Motor neuron (in vitro differentiated cells): ENCODE measurements at places on chromosomes 2 and 18. TPM values are rescaled to one million over a fixed set of nuclear protein-coding genes. Genes with fewer than 3 reads are reported as not detected.

C2orf72 gene
- 20.7 and 23.8 TPM in 2 replicates for total RNA-seq

ABCG8 gene
- 0.58 and 1.7 TPM in 2 replicates for total RNA-seq

DNA sequence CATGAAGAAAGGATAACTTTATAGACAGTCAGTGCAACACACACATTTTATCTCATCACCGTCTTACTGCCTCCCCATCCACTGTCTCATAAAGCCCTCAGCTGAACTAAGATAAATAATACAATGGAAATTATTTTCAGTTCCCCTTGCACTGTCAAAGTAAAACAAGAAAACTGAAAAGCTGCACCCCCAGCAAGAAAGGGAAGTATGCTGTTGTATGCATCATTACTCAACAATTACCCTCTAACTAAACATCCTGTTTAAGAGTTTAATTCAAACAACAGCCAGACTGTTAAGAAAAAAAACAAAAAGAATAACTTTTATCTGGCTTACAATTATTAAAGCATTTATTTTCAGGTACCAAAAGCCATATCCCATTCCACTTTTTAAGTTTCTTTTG is 25.0 kb downstream of the MPPE1 start:
- ATAC-seq: no peak

CDK15 gene
- total RNA-seq: 0.05 TPM in 1 of 2 replicates, not detected in the other

FBXO15 gene
- total RNA-seq: 6.0 and 6.1 TPM in 2 replicates

- ATAC-seq: peak; percentile 58
Measured at GRCh38 chr2:29010946-29011345, 29.8 kb downstream of the TOGARAM2 start.

GRCh38 chr2:231575612-231576256 is 16.9 kb upstream of the TEX44 start:
- no peak for ATAC-seq

C2orf92 gene
- total RNA-seq: 4.2 and 5.4 TPM in 2 replicates

DNA sequence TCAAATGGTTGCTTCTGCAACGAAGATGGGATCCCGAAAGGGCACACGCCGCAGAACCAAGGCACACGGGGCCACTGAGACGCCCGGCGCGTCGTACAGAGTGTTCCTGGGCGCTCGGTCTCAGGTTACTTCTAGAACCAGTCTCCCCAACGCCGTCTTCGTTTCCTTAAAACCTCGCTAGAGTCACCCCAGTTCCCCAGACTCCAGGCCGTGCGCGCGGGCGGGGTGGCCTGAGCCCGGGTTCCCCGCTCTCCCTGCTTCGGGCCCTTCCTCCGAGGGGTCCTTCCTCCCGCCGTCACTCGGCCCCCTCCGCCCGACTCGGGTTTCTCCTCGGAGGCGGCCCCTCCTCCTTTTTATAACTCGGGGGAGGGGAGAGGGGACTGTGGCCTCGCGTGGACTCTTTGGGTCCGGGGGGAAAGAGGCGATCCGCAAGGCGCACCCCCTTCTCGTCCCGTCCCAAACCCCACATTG is 774 bp upstream of the FZD7 start:
- ATAC-seq: peak; percentile 5

- ATAC-seq: no peak
Measured at GRCh38 chr18:11512096-11513025, 97.0 kb upstream of the SLC35G4 start.

IDH1 gene
- 234 and 241 TPM in 2 replicates for total RNA-seq

GRCh38 chr2:229330952-229331351 is 59.9 kb upstream of the PID1 start:
- ATAC-seq: no peak

DNA sequence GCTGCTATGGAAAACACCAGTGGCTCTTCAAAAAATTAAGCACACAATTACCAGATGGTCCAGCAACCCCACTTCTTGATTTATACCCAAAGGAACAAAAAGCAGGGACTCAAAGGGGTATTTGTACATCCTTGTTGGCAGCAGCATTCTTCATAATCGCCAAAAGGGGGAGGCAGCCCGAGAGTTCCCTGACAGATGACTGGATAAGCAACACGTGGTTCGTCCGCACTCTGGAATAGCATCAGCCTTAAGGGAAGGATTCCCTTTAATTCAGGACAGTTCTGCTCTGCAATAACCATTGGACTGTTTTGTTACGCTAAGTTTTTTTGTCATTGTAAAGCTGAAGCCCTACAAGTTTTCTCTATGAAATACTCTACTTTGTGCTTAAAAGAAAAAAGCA is 76.7 kb upstream of the TWIST2 start:
- ATAC-seq: no peak

ZCCHC2 gene
- total RNA-seq: 11.6 and 12.2 TPM in 2 replicates

IL36B gene
- total RNA-seq: 1.5 TPM in 1 of 2 replicates, not detected in the other

DNA sequence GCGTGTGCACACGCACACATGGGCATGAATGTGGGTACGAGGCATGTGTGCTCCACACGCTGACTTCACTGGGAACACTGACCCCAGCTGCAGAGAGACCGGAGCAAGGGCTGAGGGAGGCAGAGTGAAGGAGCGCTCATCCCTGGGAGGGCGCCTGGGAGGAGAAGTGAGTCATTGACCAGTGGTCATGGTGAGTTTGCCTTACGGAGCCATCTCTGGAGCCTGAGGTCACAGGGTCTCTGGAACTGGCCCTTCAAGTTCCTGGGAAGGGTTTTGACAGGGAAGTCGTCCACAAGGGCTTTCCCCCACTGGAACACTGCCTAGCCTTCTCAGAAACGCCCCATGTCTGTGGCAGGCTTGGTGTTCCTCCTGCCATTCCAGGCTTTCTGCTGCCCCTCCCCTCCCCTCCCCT is 14.3 kb upstream of the TMEM185B start:
- peak; percentile 71 for ATAC-seq

DPP4 gene
- 0.31 and 0.38 TPM in 2 replicates for total RNA-seq

GRCh38 chr2:127575185-127575765 is 39.8 kb downstream of the MYO7B start:
- no peak for ATAC-seq

GRCh38 chr2:144085016-144085415 is 434.9 kb downstream of the ZEB2 start:
- no peak for ATAC-seq

GRCh38 chr2:24304631-24305030 is 55.7 kb downstream of the ITSN2 start:
- ATAC-seq: no peak

DNA sequence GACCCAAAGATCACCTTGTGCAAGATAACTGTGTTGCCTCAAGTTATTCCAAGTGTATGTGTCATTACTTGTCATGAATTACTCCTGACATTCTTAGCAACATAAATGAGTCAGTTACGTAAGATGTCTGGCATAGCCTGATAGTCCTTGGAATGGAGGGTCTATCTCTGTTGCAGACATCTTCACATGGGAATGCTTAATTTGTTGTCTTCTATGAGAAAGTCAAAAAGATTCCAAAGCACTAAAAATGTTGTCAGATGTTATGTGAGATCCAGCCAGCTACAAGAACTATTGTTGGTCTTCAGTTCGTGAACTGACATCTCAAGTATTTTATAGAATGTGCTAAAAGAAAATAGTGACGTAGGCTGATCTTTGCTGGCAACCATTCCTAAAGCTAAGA is 178.2 kb upstream of the RASGRP3 start:
- ATAC-seq: no peak

GRCh38 chr18:63905361-63905760 is 2.4 kb upstream of the SERPINB10 start:
- no peak for ATAC-seq

KLHL29 gene
- total RNA-seq: 56.1 and 58.7 TPM in 2 replicates

DNA sequence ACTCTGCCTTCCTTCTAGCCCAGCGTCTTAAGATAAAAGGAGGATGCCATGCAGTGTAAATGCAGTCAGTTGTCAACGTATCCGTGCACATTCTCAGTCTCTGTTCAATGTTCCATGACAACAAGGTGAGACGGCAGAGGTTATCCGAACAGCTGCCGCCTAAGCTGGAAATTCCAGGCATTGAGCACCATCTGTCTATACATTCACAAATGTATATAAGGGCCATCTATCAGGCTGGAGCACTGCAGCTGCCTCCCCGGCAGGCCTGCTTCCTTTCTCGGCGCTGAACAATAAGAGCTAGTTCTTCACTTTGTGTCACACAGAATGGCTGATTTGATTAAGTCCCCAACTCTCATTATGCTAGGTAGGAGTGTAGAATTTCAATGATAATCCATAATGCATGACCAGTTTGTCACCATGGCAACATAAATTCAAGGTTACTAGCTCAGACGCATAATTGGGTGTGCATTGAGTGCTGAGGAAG is 282.2 kb upstream of the SOX11 start:
- ATAC-seq: no peak

PLGLB2 gene
- total RNA-seq: 2.3 and 2.5 TPM in 2 replicates

- no peak for ATAC-seq
Measured at GRCh38 chr18:79584491-79585394, 94.9 kb upstream of the CTDP1 start.

DNA sequence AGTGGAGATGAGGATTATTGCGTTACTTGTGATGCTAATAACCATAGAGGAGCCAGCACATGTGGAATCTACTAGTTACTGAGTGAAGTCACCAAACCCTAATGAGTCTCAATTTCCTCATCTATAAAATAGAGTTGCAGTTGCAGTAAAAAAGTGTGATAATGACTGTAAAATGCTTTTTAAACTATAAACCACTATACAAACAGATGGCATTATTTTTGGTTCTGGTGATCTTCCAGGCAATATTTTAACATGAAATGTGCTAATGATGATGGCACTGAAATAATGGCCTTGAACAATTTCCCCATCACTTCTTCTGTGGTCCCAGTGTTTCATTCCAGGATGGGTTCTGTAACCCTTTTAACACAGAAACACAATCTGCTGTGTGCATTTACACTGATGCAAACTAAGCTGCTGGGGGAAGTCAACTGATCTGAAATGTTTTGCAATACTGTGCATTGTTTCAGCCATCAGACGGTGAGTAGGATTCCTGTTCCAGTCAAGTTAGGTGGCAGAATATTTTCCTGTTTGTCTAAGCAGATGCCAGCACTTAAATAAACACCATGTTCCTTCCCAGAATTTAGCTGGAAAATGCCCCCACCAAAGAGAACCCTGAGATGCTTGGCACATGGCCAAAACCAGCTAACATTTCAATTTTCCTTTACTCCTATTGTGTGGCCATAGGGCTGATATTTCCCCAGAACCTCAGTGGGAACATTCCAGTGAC is 52.6 kb downstream of the TACR1 start:
- ATAC-seq: peak; percentile 56

DNA sequence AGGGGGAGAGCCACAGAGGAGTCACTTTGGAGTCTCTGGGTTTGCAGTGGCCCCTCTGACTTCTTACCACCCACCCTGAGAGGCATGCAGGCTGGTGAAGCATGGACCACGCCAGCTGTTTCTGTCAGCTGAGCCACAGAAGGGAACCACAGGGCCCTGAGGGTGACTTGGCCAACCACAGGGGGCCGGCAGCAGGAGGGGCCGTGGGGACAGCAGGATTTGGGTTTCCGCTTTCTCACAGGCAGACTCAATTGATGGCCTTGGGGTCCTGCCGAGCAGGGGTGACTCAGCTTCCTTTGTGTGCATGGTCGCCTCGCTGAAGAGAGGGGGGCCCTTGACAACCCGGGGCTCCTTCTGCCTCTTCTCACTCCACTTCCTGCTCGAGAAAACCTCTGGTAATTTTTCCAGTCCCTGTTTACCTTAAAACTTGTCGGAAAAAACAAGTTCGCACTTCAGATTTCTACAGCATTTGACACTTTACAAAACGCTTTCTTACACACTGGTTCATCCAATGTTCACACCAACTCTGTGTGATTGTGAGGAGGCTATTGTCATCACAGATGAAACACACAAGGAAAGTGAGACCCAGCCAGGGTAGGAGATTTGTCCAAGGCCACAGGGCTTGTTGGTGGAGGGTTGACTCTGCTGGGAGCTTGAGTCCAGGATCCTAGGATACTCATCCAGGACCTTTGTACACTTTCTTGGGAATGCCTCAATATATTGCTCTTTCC is 311.2 kb downstream of the LPIN1 start:
- no peak for ATAC-seq

MEP1B gene
- total RNA-seq: 0.13 TPM in 1 of 2 replicates, not detected in the other

DNA sequence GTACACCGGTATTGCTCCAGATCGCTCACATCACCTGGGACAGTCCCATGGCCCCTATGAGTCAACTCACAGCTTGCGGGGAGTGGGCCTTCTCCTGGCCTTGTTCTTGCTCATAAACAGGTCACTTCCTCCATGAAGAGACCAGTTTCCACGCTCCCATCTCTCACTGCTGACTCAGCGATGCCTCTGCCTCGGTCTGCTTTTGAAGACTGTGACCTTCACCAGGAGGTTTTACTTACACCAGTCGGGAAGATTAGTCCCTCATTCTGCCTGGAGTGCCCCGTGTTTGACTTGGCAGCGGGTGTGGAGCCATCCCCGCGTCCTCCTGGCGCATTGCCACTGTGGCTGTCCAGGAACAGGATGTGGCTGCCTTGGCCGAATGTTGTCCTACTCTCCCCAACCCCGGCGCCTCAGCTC is 159.8 kb downstream of the RHBDD1 start:
- ATAC-seq: no peak

DNA sequence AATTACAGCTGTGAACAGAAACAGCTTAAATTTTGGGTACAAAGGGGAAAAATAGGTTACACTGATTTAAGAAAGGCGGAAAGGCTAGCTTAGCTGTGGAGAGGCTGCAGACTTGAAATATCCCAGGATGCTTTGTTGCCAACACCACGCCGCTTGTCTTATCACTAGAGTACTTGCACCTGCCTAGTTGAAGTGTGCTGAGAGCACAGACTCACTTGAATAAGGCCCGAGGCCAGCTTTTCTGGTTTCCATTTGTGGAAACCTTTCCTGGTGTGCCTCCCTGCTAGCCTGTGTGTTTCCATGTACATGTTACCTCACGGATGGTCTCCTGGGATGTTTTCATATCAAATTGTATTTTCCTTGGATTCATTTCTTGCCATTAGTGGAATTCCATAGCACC is 3.2 kb downstream of the CABLES1 start:
- ATAC-seq: no peak

GRCh38 chr18:39946623-39947061 is 2008.4 kb upstream of the PIK3C3 start:
- ATAC-seq: no peak

DNA sequence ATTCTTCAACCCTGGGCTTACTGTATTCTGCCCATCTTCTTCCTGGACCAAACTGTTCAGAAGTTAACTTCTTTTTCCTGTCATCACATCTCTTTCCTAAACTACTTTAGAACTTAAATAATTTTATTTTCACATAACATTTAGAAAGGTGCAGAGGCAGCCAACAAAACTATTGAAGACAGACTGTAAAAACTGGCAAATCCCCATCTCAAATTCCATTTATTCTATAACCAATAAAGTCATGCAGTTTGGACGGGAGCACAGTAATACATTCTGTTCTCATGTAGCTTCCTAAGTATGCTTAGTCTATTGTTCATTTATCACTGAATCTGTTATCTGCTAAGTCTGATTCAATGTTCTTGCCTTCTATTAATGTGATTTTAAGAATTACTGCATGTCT is 99.1 kb downstream of the SMAD2 start:
- no peak for ATAC-seq
